ENCODE measurements at places on chromosomes 5 and 9.

DNA sequence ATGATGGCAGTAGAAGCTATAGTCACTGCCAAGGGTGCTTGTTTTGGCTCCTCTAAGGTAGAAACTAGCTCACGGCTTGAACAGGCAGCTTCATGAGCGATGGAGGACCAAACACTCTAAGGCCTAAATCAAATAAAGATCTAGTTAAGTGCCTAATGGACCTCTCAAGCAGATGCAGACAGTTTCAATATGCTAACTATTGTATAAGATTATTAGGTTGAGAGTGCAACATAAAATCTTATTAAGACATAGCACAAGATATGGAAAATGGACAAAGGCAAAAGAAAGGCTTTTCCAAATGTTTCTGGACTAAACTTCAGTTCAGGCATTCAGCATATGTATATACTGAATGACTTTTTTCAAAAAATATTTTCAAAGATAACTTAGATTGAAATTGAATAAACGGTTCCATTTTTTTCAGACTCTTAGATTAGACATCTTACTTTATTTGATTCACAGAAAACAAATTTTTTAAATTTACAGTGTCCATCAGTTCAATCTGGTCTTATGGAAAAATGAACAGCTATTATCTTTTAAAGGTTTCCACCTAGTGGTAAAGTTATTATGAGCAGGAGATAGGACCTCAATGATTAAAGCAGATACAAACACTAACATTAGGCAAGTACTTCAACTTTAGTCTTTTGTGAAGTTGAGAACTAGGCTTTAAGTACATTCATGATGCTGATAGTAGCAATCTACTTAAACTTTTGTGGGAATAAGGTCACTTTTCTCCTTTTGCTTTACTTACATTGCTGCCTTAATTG lies 1167.7 kb downstream of the MAT2B start:
- DNase-seq: no peak

- peak; percentile 11 for DNase-seq
Observed at GRCh38 chr9:138097501-138097991, 220.0 kb downstream of the CACNA1B start.

- DNase-seq: no peak
Observed at GRCh38 chr5:151808451-151809169, 36.9 kb downstream of the G3BP1 start.

DNA sequence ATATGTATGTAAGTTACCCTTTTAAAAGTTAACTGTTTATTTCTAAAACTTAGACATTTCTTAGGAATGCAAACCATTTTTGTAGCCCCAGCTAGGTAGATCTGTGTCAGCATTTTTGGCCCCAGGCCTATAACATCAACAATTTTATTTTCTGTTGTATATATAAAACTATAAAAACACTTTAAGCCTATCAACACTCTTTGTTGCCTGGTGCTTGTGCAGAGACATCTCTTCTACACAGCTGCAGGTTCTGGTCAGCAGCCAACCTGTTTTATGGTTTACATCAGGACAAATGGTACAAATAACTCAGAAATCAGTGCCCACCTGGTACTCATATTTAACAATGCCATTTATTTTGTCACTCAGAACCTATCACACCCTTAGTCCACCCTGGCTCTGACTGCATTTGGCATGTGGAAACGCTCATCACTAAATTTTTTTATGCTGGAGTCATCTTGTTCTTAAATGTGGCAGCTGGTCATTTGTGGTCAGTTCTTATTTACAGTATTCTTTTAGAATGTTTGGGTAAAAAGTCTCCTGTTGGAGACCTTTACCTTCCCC lies 173.4 kb downstream of the DNAH5 start:
- DNase-seq: no peak

GRCh38 chr5:112923148-112923917 lies 1.3 kb upstream of the REEP5 start:
- peak; percentile 42 for DNase-seq

GRCh38 chr9:119177196-119177595 lies 192.0 kb downstream of the BRINP1 start:
- DNase-seq: no peak

DNA sequence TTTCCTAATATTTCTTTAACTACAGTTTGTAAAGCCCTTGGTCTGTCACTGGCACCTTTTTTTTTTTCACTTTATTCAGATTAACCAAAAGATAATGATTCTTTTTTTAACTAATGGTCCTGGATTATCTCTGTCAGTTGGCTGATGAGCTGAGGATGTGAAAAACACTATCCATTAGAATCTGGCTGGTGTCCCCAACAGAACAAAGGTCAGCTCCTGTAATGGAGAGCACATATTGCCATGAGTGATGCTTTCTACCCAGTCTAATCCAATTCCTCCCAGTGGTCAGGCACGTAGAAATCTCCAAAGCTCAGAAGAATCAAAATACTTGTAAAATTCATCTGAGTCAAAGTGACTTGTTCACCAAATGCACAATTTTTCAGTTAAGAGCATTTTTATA lies 491.7 kb upstream of the PIK3R1 start:
- DNase-seq: no peak

- no peak for DNase-seq
Observed at GRCh38 chr9:27336126-27336525, 39.2 kb upstream of the EQTN start.

- DNase-seq: no peak
Observed at GRCh38 chr5:26388976-26389375, 649.4 kb downstream of the CDH9 start.

DNA sequence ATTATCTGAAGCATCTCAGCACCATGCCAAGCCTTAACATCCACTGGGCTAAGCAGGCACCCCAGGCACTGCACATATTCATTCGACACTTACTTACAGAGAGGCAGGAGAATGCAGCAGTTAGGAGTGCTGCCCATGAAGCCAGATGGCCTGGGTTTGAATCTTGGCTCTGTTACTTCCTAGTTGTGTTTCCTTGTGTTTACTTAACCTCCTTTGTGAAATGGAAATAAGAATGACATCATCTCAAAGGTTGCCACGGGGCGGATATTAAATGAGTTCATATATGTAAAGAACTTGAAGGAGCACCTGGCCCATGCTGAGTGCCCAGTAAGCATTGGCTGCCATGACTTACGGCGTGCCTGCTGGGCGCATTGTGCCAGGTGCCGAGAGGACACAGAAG lies 565.2 kb downstream of the CDK5RAP2 start:
- DNase-seq: no peak

DNA sequence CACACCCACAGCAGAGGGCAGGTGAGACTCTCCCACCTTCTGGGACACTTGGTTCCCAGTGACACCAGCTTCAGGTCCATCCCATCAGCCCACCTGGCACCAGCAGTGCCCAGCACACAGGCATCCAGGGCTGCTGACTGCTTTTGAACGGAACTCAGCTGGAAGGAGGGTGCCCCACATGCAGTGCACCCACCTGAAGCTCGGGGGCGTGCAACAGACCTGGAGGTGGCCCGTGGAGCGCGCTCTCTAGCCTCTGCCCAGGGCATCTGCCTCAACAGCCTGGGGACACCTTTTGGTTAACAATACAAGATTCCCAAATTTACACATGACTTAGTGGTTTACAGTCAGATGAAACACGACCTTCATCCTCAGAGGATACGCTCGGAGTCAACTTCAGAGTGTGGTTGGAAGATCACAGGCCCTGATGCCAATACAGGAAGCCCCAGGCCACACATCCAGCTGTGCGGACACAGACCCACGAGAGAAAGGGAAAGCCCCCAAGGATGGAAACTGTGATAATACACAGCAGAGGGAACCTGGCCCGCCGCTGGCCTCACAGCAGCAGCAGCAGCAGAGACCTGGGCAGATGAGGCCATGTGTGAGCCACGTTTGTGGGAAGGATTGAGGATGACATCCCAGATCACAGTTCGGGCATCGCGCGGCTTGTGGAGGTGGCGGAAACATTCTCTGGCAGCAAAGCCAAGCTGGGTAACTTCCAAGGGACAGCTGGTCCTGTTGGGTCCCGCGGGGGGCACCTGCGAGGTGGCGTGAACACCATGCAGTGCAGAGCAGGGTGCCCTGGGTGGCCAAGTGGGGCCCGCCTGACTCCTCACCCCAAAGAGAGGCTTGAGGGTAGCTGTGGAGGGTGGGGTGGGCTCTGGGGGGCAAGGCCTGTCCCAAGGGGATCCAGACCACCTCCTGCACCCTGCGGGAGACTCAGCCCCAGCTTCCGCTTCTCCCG lies 64.0 kb downstream of the SECISBP2 start:
- no peak for DNase-seq

GRCh38 chr9:90445391-90445790 lies 197.2 kb downstream of the DIRAS2 start:
- DNase-seq: no peak

DNA sequence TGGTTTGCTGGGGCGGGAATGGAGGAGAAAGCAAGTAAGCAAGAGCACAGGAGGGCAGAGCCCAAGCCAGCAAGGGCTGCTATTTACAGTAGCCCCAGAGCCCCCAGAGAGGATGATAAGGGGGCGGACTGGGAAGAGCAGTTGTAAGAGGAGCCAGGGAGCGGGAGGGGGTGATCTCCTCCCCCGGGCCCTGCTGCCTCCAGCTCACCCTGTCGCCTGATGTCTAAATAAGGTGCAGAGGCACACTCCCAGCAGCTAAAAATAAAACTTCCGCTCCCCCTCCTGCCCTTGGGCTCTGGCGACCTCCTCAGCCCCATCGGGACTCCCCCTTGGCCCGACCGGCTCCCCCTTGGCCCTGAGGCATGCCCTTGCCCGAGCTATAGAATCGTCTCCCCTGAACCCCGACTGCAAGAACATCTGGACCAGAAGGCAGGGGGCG lies 14.4 kb upstream of the CCDC69 start:
- no peak for DNase-seq

GRCh38 chr5:75567710-75568109 lies 43.5 kb upstream of the ANKDD1B start:
- DNase-seq: no peak

- no peak for DNase-seq
Observed at GRCh38 chr5:57931807-57932206, 449.2 kb upstream of the ACTBL2 start.

DNA sequence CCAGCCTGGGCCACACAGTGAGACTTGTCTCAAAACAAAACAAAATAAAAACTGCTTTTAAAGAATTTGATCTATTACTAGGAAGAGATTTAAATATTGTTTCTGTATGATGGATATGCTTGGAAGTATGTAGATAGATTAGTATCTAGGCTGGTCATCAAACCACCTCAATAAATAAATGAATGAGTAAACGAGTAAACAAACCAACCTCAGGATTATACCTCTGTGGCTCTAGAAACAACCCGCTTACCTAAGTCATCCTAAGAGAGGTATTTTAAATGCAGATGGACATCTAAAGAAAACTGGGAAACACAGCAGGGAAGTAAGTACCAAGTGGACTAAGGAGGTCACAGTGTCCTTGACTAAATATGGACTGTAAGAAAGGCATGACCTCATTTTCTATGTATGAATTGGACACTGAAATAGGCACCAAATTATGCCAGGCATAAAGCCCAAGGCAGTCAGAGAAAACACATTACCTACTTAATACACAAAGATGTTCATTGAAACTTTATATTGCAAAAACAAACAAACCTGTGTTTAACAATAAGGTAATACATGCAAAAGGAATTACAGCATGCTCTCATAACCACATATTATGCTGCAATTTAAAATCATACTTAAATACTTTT lies 7.3 kb downstream of the ANKH start:
- no peak for DNase-seq

GRCh38 chr9:14783358-14783757 lies 60.8 kb upstream of the CER1 start:
- DNase-seq: no peak

- no peak for DNase-seq
Observed at GRCh38 chr5:96083361-96083881, 121.8 kb upstream of the ELL2 start.

- DNase-seq: no peak
Observed at GRCh38 chr9:134861595-134862334, 18.8 kb upstream of the FCN2 start.

GRCh38 chr9:133101356-133102189 lies 19.5 kb downstream of the RALGDS start:
- no peak for DNase-seq

GRCh38 chr5:148208226-148208625 lies 5.4 kb downstream of the SPINK6 start:
- DNase-seq: no peak

- peak; percentile 43 for DNase-seq
Observed at GRCh38 chr9:131735238-131736128, 4.4 kb downstream of the RAPGEF1 start.

- DNase-seq: no peak
Observed at GRCh38 chr5:67063055-67063454, 133.5 kb downstream of the CD180 start.
